Suppressor macrophage (primary cell): ENCODE measurements at places on chromosomes 5 and 9.

DNA sequence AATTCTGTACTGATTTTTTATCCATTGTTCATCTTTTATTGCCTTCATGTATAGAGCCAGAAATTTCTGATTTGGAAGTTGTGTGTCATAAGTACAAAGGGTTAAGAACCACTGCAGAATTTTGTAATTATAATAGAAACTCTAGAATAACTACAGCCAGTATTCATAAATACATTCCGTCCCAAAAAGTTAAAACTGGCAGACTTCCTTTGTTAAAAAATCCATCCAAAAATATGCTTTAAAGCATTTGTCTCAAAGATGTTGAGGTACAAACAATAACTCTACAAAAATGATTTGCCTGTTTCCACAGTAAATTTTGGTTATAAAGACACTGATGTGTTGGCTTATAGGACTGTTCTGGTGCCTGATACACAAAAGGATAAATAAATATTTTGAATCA lies 436.6 kb downstream of the DTWD2 start:
- DNase-seq = no peak

- no peak for DNase-seq
Measured at GRCh38 chr5:150647275-150648251, 7.1 kb downstream of the SYNPO start.

GRCh38 chr5:95563367-95563766 lies 8.5 kb downstream of the ARSK start:
- no peak for DNase-seq

- DNase-seq = no peak
Measured at GRCh38 chr5:34021334-34021733, 13.5 kb upstream of the AMACR start.

- DNase-seq = no peak
Measured at GRCh38 chr9:114389612-114390368, 2.0 kb upstream of the AKNA start.

GRCh38 chr5:4636378-4636777 lies 503.8 kb upstream of the ADAMTS16 start:
- DNase-seq = no peak

- no peak for DNase-seq
Measured at GRCh38 chr5:127298656-127299055, 8.1 kb downstream of the MEGF10 start.

DNA sequence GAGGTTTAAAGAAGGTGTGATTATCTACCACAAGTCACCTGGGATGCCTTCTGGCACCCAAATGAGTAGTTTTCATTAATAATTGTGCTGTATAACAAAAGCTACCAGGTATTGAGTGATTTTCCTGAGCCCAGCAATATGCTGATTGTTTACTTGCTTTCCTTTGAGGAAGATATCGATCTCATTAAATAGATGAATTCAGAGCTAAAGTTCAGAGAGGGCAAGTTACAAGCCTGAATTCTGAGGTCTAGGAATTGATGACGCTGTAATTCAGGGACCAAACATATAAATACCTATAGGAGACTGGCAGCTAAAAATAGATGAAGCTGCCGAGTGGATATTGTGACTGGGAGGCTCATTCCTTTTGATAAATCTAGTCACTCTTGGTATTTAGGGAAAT lies 1.1 kb downstream of the ERCC6L2 start:
- no peak for DNase-seq

GRCh38 chr9:14899815-14900193 lies 10.4 kb downstream of the FREM1 start:
- DNase-seq = no peak

DNA sequence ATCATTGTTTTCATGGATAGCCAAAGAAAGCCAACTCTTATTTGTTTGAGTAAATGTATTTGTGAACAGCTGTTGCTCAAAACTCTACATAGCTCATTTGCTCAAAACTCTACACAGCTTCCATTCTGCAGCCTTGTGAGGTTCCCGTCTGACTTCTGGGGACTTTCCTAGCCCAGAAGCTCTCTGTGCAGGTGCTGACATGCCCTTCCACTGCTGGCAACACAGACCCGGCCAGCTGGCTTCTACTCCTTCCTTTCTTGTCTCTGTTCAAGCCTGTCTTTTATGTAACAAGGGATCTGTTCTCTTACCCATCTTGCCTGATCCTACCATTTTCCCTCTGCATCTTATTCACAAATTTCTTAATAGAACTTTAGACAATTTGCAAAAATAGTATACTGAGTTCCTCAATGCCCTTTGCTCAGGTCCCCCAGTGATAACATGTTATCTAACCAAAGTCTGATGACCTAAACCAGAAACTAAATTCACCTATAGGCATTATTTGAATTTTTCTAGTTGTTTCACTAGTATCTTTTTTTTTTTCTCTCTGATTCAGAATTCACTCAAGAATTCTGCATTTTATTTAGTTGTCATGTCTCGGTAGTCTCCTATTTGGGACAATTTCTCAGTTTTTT lies 556.5 kb upstream of the SEMA6A start:
- no peak for DNase-seq

- no peak for DNase-seq
Measured at GRCh38 chr5:26884481-26884880, 153.9 kb downstream of the CDH9 start.

GRCh38 chr9:20805766-20806165 lies 121.7 kb downstream of the FOCAD start:
- DNase-seq = no peak

DNA sequence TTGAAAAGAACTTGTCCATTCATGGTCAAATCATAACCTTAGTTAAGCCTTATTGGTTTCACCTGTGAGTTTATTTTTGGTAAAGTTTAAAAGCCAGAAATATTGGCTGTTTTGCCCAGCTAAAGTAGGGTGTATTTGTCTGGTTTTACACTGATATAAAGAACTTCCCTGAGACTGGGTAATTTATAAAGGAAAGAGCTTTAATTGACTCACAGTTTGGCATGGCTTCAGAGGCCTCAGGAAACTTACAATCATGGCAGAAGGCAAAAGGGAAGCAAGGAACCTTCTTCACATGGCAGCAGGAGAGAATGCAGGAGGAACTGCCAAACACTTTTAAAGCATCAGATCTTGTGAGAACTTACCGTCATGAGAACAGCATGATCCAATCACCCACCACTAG lies 55.3 kb downstream of the JAKMIP2 start:
- DNase-seq = no peak

DNA sequence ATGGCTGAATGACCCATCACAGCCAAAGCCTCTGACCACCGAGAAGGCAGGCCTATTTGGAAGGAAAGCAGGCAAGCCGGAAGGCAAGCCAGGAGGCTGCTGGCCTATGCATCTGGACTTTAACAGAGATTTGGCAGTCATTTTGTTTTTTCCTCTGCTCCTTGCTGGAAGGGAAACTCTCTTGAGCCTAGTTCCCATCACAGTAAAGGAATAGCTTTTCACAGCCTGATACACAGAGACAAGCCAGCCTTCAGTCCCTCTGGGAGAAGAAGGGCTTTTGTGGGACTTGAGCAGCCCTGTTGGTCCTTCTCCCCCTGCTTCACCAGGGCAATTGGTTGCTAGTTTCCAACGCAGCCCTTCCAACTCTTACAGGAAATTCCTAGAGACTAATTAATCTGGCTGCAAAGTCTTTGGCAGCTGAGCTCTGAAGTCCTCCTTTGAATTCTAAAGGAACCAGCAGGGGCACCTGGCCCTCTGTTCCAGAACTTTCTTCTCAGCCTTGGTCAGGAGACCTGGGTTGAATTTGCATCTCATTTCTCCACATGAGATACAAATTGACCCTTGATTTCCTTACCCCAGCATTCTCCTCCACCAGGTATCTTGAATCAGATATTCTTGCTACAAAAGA lies 157.3 kb upstream of the EPB41L4A start:
- no peak for DNase-seq

DNA sequence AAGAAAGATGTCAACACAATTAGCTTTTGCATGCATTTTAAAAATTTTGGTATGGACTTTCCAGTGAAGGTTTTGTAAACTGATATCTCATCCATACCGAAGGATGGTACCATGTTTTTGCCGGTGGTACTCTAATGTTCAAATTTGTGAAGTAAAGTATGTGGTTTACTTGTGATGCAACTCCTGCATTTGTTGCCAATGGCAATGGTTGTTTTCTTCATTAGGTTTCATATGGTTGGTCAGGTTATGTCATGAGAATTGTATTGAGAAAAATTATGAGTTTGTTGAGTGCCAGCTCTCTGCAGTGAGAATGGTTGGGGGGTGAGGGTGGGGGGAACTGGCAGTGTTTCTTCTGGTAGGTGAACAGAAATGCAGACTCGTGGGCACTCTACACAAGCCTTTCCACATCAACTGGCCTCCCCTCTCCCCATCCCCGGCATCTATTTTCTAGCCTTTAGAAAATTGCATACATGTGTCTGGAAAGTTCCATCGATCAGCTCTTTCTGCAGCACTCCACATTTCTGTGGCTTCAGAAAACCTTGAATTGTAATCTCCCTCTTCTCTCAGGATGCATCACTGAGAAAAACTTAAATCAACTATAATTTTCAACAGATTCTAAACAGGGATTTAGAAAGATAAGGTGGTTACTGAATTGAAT lies 107.7 kb downstream of the PDE4D start:
- no peak for DNase-seq

DNA sequence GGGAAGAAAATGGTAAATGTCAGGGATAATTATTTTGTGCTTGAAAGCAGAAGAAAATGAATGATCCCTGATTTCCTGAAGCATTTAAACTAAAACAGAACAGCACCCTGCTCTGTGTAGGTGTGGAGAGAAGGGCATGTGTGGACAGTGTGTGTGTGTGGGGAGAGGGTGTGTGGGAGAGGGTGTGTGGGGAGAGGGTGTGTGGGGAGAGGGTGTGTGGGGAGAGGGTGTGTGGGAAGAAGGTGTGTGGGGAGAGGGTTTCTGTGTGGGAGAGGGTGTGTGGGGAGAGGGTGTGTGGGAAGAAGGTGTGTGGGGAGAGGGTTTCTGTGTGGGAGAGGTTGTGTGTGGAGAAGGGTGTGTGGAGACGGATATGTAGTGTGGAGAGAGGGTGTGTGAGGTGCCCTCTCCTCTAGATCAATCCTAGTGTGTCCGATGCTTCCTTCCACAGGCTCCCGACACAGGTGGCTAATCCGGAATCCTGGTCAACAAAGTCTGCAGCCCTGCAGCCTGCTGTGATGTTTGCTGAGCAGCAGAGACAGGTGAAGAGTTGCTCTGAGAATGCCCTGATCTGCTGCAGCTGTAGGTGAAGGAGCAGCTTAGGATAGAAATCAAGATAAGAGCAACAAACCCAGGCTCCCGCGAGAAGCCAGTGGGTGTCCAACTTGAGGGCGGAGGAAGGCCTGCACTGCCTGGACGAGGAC lies 15.5 kb downstream of the IRX4 start:
- DNase-seq = no peak

- no peak for DNase-seq
Measured at GRCh38 chr5:128630121-128630520, 92.1 kb upstream of the FBN2 start.

DNA sequence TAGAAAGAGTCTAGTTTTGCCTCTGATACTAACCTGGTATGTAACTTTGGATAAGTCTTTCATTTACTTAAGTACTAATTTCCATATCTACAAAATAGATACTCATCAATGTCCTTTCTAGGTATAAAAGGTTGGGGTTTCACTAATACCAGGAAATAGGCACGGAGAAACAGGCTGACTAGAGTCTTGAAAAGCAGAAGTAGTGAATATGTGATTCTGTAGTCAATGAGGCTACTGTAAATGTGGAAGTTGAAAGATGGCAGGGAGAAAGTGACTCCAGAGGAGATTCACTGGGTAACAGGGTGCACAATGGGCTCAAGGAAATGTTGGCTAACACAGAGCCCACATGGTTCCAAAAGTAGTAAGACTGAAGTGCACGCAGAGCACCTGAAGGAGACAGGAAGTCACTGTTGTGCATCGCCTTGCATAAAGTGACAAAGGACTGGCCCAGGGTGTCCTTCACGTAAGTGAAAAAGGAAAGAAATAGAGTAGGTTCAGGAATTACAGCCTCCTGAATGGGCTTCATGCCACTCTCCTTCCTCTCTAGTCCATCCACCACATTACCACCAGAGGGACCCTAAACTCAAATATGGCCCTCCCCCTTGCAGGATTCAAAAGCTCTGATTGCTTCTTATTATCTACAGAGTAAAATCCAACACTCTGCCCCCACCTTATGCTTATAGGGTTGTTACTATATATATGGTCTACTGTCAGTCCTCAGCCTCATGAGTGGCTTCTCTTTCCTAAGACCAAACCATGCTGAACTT lies 288.0 kb upstream of the SMARCA2 start:
- DNase-seq = no peak

- no peak for DNase-seq
Measured at GRCh38 chr5:9348401-9348996, 197.4 kb downstream of the SEMA5A start.

GRCh38 chr9:121662359-121662758 lies 10.9 kb downstream of the DAB2IP start:
- no peak for DNase-seq

- DNase-seq = peak; percentile 92
Measured at GRCh38 chr9:126514037-126514821, 99.5 kb upstream of the LMX1B start.

- DNase-seq = no peak
Measured at GRCh38 chr5:176784218-176785165, 25.9 kb upstream of the UNC5A start.

GRCh38 chr5:55521881-55522280 lies 12.9 kb downstream of the PLPP1 start:
- no peak for DNase-seq

DNA sequence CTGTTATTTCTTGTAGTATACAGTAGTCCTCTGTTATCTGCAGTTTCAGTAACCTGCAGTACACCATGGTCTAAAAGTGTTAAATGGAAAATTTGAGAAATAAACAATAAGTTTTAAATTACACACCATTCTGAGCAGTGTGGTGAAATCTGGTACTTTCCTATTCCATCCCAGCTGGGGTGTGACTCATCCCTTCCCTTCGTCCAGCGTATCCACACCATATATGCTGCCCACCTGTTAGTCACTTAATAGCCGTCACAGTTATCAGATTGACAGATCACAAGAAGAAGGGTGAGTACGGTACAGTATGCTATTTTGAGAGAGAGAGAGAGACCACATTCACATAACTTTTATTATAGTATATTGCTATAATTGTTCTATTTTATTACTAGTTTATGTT lies 28.9 kb downstream of the FAM151B start:
- DNase-seq = peak; percentile 5

DNA sequence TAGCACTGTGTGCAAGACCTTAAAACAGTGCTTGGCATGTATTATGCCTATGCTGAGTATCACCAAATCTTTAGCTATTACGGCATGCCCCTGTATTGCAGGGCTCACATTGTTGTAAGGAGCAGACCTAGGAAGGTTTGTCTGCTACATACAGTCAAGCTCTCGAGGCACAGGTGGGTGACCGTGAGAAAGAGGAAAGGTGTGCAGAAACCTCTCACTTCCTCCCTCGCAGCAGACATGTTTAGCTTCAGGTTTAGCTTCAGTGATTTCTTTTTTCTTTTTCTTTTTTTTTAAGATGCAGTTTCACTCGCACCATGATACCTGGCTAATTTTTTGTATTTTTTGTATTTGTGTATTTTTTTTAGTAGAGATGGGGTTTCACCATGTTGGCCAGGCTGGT lies 275.8 kb upstream of the RIOK2 start:
- DNase-seq = no peak
